T-helper 17 cell (primary cell): ENCODE measurements at places on chromosomes 2 and 18.

- DNase-seq = no peak
Measured at GRCh38 chr18:4599312-4599711, 144.2 kb upstream of the DLGAP1 start.

- DNase-seq = no peak
Measured at GRCh38 chr2:121832412-121833357, 77.2 kb downstream of the TSN start.

- no peak for DNase-seq
Measured at GRCh38 chr2:40102447-40102846, 323.4 kb upstream of the THUMPD2 start.

DNA sequence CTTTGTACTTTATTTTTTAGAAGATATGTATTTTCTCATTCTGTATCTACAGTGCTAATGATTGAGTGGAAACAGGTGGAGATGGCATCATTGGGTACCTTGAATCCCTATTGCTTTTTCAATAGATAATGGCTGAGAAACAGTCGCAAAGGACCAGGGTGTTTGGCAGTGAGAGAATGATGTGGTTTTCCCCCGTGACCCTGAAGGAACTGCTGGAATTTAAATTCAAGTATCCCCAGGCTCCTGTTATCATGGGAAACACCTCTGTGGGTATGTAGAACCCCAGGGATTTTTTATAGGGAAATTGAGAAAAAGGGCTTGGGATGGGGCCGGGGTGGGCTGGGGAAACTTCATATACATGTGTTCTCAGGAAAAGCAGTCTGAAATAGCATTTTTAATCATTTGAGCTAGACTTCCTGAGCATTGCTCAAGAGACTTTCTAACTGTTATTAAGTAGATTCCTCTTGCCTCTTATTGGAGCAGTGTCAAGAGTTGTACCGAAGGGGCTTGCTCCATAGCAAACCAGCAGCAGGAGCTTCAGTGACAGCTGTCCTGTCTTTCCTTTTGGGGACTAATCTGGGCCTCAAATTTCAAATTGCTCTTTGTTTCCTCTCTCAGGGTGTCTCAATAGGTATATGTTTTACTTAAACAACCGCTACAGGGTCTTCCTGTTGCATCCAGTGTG lies 18.9 kb downstream of the AOX1 start:
- DNase-seq = no peak

DNA sequence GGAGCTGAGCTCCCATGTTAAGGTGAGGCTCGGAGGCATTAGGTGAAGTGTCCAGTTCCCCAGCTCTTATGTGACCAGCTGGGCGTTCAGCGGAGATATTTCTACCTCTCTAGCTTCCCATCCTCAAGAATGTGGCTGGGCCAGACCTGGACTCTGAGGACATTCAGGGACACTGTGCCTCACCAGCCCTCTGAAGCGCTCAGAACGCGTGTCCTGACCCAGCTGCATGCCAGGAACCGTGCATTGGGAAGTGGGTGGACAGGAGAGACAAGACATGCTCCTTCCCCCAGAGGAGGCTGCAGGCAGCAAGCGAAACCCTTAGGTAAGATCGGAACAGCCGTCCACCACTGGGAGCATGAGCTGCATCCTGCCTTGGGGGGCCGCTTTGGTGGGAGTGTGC lies 38.0 kb upstream of the GPAT2 start:
- DNase-seq = no peak

- no peak for DNase-seq
Measured at GRCh38 chr2:45070113-45070652, 60.9 kb upstream of the SIX2 start.

- no peak for DNase-seq
Measured at GRCh38 chr18:57768537-57769326, 34.4 kb downstream of the ATP8B1 start.

- no peak for DNase-seq
Measured at GRCh38 chr18:73791081-73791480, 356.6 kb downstream of the FBXO15 start.

DNA sequence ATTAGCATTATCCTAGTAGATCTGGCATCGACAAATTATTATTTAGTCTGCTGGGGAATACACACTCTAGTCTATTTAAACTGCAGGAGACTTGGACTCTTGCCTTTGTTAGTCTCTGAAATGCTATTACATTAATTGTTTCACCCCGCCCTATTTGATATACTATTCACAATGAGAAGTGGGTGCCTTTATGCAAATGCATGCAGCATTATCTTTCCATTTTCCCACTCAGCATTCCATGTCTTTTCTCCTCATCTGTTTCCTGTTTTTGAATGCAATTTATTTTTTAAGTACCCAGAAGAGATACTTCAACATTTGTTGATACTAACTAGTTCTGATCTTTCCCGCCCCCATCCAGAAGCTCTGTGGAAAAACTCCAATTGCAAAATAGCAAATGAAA lies 395.3 kb upstream of the NXPH2 start:
- no peak for DNase-seq

DNA sequence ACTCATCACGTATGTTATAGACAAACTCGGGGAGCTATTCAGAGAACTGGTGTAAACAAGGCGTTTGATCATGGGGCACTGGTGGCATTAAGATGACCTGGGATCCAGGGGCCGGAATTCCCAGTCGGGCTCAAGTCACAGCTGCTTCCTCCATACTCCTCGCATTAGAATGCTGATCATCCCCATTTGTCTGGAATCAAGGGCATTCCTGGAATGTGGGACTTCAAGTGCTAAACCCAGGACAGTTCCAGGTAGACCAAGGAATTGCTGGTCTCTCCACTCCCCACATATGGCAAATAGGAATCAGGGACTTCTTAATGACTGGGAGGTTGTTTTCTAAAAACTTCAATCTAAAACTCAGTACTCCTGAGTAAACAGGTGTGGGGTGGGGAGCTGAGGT lies 355.7 kb upstream of the RAB6C start:
- DNase-seq = no peak

DNA sequence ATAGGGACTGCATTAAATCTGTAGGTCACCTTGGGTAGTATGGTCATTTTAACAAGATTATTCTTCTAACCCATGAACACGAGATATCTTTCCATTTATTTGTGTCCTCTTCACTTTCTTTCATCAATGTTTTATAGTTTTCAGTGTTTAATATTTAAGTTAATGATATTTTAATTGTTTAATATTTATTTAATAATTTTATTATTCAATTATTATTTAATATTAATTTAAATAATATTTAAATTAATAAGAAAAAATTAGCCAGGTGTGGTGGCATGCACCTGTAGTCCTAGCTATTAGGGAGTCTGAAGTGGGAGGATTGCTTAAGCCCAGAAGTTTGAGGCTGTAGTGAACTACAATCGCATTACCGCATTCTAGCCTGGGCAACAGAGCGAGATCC lies 33.0 kb downstream of the CASP10 start:
- DNase-seq = no peak

GRCh38 chr2:222431869-222432268 lies 7.5 kb downstream of the SGPP2 start:
- DNase-seq = no peak

DNA sequence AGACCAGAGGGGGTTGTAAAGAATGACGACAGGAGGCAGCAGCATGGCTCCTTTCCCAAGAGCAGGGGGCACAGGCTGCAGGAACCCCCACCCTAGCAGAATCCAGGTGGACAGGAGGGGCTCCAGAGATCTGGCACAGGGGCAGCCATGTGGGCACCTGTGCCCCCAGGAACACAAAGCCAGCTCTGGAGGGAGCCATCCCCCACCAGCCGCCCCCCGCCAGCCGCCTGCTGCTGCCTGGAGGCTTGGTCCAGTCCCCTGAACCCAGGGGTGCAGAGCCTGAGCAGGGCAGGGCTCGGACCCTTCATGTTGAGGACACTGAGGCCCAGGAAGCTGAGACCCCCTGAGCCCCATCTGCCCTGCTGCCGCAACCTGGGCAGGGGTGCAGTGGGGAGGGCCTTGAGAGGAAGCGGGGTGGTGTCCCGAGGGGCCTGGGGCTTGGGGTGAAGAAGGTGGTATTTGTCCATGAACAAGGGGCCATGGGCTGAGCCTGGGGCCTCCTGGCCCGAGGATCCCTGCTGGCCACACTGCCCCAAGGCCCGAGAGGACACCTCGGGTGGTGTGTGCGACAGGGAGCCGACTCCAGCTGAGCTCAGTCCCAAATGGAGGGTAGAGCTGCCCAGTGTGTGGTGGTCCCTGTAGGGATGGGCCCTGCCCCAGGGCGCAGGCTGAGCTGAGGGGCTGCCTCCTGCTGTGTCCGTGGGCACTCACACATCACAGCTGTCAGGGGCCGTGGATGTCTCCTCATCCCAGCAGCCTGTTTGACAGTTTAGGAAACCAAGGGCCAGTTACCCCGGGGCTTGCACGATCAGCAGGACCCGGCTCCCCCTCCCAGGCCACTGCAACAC lies 39.8 kb upstream of the SNED1 start:
- DNase-seq = no peak

DNA sequence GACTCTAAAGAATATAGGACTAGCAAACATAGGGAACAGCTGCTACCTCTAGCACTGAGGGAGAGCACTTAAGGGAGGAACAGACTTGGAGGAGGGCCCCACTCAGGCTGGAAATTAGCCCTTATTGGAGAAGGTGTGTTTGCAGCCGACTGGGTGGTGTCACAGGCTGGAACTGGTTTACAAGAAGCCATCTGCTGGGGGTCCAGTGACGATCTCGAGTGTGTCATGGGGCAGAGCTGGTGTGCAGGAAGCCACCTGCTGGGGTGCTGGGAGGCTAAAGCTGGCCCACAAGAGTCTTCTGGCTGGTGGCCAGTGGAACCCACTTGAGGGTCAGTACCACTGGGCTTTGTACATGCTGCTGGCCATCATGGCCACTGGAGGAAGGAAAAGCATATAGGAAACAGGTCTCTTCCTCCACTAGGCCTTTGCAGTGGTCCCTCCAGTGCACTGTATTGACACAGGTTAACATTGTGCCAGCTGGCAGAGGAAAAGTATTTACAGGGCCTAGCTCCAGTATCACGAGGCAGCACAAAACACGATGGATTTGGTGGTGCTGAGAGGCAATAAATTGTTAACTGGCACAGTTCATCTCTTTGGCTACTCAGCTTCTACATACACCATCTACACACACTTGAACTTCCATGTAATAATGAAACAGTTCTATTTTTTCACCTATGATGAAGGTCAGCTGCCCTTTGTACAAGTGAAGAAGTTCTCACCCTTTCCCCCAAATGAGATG lies 43.6 kb downstream of the MAP3K20 start:
- no peak for DNase-seq

DNA sequence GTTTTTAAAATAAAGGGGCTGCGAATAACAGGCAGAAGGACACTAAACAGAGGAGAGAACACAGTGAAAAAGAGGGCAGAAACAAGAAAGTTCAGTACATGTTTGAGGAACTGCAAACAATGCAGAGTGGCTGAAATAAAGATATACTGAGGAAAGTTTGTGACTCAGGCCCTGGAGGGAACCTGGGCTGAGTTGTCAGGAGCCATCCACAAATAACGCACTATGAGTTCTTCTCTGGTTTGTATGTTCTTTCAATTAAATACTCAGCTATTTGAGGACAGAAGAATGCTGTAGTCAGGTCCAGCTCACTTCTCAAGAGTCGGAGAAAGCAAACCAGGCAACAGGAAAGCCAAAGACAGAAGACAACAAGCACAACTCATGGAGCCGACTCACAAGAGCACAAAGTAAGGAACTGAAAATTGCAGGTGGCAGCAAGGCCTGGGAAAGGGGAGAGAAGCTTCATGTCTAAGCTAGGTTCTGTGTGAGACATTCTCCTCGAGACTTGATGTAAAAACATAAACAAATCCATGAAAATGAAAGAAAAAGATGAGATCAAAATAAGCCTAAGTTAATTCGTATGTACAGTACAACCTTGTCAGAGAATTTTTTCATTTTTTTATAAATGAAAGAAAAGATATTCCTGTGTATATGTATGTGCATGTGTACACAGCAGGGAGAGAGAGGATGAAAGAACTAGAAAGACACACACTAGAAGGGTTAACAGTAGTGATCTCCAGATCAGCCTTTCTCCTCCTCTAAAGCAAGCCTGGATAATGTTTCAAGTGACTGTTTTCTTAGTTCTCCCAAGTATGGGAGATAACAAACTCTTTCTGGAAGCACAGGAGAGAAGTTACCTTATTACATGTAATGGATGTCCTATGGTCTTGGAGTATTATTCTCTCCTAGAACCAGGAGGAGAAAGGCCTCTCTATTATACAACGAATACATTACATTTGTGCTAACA lies 41.5 kb downstream of the CHN1 start:
- no peak for DNase-seq

DNA sequence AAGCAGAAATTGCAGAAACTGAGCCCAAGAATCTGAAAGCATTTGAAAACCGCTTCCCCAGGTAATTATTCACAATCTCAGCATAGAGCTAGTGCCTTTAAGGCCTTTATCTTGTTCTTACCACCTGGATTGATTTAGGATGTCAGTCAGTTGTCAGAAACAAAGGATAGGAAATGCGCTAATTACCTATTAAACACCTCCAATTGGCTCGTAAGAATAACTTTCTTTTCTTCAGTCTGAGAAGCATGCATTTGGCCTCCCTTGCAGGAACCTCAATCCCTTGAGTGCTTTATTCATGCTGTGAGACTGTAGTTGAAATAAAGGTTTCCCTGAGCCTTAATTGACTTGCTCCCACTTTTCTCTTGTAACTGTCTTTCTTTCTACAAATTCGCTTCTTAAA lies 400.3 kb upstream of the LRATD1 start:
- no peak for DNase-seq

- DNase-seq = no peak
Measured at GRCh38 chr2:239590995-239591915, 190.4 kb upstream of the HDAC4 start.

- DNase-seq = no peak
Measured at GRCh38 chr2:217746808-217747207, 256.0 kb downstream of the TNS1 start.

DNA sequence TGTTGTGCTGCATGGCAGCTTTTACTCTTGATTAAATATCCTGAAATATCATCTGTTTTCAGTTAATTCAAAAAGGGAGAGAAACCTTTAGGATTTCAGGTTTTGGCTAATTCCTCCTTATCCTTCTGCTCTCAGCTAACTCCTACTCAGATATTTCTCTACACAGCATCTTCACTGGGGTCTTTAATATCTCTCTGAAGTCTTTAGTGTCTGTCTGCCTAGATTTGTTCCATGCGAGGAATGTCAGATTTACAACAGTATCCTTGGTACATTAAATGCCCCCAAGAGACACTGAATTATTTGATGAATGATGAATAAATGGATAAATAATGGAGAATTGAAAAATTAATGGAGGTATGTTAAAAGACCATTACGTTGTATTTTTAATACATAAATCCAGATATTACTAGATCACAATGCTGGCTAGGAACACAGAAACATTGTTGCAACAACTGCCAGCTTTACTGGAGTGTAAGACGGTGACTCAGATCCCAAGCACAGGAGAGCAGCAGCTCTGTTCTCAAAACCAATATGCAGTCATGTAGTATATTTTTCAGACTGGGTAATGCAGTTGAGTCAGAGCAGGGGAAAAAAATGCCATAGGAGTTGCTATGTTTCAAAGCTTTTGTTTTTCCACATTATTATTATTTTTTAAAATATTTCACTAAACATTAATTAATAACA lies 388.0 kb upstream of the SYT4 start:
- DNase-seq = no peak

GRCh38 chr2:124692707-124693106 lies 667.6 kb downstream of the CNTNAP5 start:
- DNase-seq = no peak

- DNase-seq = no peak
Measured at GRCh38 chr2:105384861-105385260, 14.0 kb downstream of the FHL2 start.

GRCh38 chr2:43276962-43277391 lies 50.6 kb upstream of the ZFP36L2 start:
- DNase-seq = no peak

- no peak for DNase-seq
Measured at GRCh38 chr2:41723526-41723925, 324.3 kb upstream of the PKDCC start.
